ENCODE measurements at places on chromosomes 16 and 17. TPM values are rescaled to one million over a fixed set of nuclear protein-coding genes. Genes with fewer than 3 reads are reported as not detected.

Gene ZNF597
- total RNA-seq: 3.4 TPM

Gene SULT1A4
- 2.9 TPM for total RNA-seq

Gene MAPK7
- 72.8 TPM for total RNA-seq

Gene ATAD5
- total RNA-seq: 3.2 TPM

Gene CNTD1
- total RNA-seq: not detected

Gene HOXB3
- total RNA-seq: 11.3 TPM

Gene SOX9
- total RNA-seq: not detected

Gene PRR35
- not detected for total RNA-seq

Gene TMC5
- 2.7 TPM for total RNA-seq

Gene KRT17
- total RNA-seq: 12.6 TPM

Gene TBC1D3E
- not detected for total RNA-seq

GRCh38 chr17:49592263-49592662, 16.6 kb downstream of the NXPH3 start:
- no peak overlapping the region for H3K4me3 ChIP-seq
- H3K27ac ChIP-seq: no peak overlapping the region
- H3K27me3 ChIP-seq: no peaks in the 10 kb centered on the region
- no peak for DNase-seq
- H3K4me1 ChIP-seq: no peaks in the 10 kb centered on the region
- no peaks in the 10 kb centered on the region for H3K36me3 ChIP-seq

DNA sequence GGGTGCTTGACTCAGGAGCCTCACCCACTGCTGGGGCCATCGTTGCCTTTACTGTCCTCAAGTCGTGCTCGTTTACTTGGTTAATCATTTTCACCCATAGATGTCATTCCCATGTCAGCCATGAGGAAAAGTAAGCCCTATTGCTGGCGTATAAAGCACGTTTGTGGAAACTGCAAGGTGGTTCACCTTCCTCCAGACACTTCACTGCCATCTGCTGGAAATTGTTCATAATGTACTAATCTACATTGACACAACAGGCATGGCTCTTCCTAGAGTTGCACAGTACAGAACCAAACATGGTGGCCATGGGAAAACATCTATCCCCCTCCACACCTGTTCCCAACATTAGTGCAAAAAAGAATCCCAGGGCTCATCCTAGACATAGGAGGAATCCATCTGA, 116.6 kb downstream of the ZNF18 start:
- no peak overlapping the region for H3K27ac ChIP-seq
- H3K4me3 ChIP-seq: no peak overlapping the region
- H3K4me1 ChIP-seq: no peaks in the 10 kb centered on the region
- H3K27me3 ChIP-seq: no peaks in the 10 kb centered on the region
- DNase-seq: no peak

DNA sequence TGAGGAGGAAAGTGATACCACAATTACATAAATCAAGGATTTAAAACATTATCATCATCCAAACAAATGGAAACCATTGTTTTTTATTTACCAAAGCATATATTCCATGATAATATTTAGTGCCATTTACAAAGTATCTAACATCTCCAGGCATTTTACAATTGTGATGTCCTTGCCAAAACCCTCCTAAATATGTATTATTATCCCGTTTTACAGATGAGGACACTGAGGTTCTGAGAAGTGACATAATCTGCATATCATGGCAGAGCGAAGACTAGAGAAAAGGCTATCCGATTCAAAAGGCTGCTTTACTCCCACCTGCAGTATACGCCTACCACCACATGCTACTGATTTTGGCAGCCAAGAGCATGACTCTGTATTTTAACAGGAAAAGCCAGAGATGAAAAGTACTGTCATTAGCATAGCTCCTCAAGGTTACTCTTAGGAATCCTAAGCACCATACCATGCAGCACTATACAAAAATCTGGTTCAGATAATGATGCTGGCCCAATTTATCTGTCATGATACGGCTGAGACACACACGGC, 301.4 kb downstream of the CA10 start:
- H3K27ac ChIP-seq: no peak overlapping the region
- no peak overlapping the region for H3K4me3 ChIP-seq
- no peaks in the 10 kb centered on the region for H3K4me1 ChIP-seq
- no peaks in the 10 kb centered on the region for H3K36me3 ChIP-seq
- DNase-seq: no peak

DNA sequence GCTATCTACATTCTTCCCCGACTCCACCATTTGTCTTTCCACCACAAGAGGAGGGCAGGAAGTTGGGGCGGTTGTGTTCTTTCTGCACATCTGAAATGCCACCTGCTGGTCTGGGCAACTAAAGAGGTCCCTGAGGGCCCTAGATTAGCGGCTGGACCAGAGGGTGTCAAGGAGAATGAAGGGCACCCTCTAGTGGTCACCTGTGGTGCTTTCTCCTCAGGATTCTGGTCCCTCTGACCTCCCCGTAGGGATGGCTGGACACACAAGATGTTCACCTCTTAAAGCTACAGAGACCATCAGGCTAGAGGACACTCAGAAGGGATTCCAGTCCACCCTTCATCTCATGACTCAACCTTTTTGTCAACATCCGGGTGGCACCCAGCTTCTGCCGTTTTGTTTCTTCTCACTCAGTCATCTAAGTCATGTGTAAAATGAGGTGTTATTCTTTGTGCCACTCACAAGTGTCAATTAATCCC, 2.9 kb upstream of the SCIMP start:
- no peak for DNase-seq
- no peaks in the 10 kb centered on the region for H3K4me1 ChIP-seq
- H3K36me3 ChIP-seq: no peaks in the 10 kb centered on the region
- H3K4me3 ChIP-seq: no peak overlapping the region
- no peaks in the 10 kb centered on the region for H3K27me3 ChIP-seq

- H3K4me1 ChIP-seq: no peaks in the 10 kb centered on the region
- no peaks in the 10 kb centered on the region for H3K36me3 ChIP-seq
- H3K27me3 ChIP-seq: no peaks in the 10 kb centered on the region
- H3K27ac ChIP-seq: no peak overlapping the region
- DNase-seq: no peak
Measured at GRCh38 chr16:7650431-7650830, 317.8 kb downstream of the RBFOX1 start.

- DNase-seq: no peak
- H3K27ac ChIP-seq: no peak overlapping the region
- H3K36me3 ChIP-seq: no peaks in the 10 kb centered on the region
- no peak overlapping the region for H3K4me3 ChIP-seq
- H3K27me3 ChIP-seq: no peaks in the 10 kb centered on the region
Measured at GRCh38 chr17:41748275-41748674, 13.8 kb upstream of the HAP1 start.

- H3K27ac ChIP-seq: no peak overlapping the region
- H3K36me3 ChIP-seq: no peaks in the 10 kb centered on the region
- DNase-seq: no peak
- no peaks in the 10 kb centered on the region for H3K4me1 ChIP-seq
- no peak overlapping the region for H3K4me3 ChIP-seq
Measured at GRCh38 chr17:74190154-74190553, 13.3 kb upstream of the RPL38 start.

DNA sequence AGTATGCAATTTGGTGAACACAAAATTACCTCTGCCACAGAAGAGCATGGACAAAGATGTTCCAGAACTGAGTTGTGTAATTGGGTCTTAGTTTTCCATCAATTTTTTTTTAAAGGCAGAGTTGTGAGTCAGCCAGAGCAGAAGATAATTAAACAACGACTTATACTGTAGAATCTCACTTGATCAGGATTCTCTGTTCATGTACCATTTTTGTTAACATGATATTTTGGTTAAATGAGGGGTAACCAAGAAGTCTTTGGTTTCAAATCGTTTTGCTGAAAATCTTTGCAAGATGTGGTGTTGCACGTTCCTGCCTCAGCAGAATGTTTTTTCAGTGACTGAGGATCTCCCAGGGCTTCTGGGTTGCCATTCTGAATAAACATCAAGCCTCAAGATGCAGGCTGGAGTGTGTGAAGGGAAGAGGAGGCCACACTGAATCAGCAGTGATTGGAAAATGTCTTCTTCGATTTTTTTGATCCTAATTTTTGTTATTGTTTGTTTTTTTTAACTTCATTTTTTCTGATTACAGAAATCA, 232.6 kb upstream of the IRX3 start:
- no peaks in the 10 kb centered on the region for H3K36me3 ChIP-seq
- H3K27me3 ChIP-seq: no peaks in the 10 kb centered on the region
- DNase-seq: no peak
- no peak overlapping the region for H3K27ac ChIP-seq

DNA sequence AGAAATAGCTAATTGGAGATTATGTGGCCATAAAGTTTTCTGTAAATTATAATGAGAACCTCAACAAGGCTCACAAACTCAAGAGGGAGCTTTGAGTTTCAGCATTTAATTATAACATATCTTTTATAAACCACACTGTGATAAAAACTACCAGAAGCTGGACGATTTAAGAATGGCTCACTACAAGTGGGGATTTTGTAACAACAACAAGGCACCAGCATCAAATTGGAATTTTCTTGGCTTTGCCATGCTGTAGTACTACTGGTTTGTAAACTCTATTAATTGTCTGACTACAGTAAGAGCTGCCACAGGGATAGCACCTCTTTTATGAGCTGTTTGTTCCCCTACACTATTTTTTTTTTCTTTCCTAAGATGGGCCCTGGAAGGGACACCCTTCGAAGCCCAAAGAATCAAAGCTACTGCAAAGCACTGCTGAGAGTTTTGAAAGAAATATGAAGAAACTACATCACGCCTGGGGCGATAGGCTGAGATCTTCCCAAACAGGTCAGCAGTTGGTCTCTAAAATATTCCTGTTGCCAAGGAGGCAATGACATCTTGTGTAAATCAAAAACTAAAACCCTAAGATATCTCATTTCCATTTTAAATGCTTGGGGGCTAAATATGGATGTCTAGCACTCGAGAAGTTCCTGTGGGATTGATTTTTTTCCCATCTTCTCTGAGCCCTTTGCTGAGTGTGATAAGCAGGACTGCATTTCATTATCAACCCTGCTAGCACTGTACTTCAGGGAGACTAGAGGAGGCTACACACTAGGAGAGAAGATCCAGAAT, 40.9 kb downstream of the SKAP1 start:
- no peak overlapping the region for H3K27ac ChIP-seq
- no peak for DNase-seq
- H3K27me3 ChIP-seq: no peaks in the 10 kb centered on the region
- no peaks in the 10 kb centered on the region for H3K4me1 ChIP-seq
- no peaks in the 10 kb centered on the region for H3K36me3 ChIP-seq

DNA sequence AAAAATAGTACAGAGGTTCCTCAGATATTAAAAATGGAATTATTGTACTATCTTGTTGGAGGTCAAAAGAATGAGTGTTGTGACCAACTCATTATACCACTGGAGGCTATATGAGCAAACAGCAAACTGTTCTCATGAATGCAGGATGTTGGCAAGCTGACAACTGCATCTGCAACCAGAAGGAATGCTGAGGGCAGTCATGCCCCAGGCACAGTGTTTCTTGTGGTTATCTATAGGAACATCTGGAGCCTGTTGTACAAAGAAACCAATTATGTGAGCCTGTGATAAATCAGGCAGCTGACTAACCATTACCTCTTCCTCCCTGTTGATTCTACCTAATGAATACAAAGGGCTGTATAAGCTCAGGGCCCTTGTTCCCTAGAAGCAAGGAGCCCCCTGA, 2057.1 kb downstream of the TP53TG3F start:
- no peak overlapping the region for H3K27ac ChIP-seq
- no peaks in the 10 kb centered on the region for H3K36me3 ChIP-seq
- H3K27me3 ChIP-seq: no peaks in the 10 kb centered on the region
- no peak overlapping the region for H3K4me3 ChIP-seq
- DNase-seq: no peak

DNA sequence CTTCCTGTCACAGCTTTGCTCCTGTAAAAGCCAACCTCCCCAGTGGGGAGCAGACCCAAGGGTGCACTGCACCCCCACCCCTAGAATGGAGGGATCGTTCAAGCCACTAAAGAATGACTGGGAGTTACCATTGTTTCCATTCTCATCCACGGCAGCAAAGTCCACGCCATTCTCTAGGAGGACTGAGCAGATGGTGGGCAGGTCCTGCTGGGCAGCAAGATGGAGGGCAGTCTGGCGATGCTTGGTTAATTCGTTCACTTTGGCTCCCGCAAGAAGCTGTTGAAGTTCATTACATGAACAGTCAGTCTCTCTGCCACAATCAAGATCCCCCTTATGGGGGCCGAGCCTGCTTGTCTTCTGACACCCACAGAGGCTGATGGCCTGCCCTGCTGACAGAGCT, 30.8 kb downstream of the CYB5D2 start:
- no peaks in the 10 kb centered on the region for H3K36me3 ChIP-seq
- no peak overlapping the region for H3K4me3 ChIP-seq
- no peaks in the 10 kb centered on the region for H3K27me3 ChIP-seq
- no peaks in the 10 kb centered on the region for H3K4me1 ChIP-seq

- H3K36me3 ChIP-seq: no peaks in the 10 kb centered on the region
- H3K4me1 ChIP-seq: peaks cover 9% of the 10 kb centered on the region
- H3K27me3 ChIP-seq: no peaks in the 10 kb centered on the region
- DNase-seq: no peak
Measured at GRCh38 chr16:79250502-79251098, 349.9 kb downstream of the MAF start.

DNA sequence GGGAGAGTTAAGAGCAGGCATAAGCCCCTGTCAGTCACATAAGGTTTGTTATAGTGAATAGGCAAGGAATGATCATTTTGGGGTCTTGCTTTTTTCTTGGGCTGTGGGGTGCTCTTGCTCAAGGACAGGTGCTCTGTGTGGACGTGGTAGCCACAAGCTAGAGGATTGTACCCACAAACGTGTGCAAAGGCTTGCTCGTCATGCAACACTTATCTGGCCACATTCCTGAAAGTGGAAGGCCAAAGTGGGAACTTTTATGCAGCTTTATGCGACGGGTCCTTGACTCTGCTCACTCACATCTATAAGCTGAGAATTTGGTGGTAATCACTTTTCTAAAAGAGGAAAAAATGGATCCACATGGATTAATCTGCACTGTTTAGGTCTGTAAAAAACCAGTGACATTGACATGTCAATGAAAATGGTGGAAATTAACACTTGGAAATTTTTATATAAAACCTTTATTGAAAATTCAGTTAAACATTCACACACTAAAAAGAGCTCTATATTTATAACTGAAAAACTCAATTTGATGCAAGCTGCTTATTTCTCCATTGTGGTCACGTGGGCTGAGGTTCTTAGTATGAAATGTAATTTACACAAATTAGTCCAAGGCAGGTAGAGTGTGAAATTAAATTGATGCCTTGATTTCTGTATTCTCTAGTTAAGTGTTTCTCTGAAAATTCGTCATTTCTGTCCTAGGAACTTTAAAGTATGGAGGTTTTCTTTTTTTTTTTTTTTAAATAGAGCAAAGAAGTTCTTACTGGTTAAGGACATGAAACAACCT, 162.3 kb downstream of the MSI2 start:
- no peak overlapping the region for H3K4me3 ChIP-seq
- H3K4me1 ChIP-seq: no peaks in the 10 kb centered on the region
- no peak overlapping the region for H3K27ac ChIP-seq
- no peaks in the 10 kb centered on the region for H3K27me3 ChIP-seq

DNA sequence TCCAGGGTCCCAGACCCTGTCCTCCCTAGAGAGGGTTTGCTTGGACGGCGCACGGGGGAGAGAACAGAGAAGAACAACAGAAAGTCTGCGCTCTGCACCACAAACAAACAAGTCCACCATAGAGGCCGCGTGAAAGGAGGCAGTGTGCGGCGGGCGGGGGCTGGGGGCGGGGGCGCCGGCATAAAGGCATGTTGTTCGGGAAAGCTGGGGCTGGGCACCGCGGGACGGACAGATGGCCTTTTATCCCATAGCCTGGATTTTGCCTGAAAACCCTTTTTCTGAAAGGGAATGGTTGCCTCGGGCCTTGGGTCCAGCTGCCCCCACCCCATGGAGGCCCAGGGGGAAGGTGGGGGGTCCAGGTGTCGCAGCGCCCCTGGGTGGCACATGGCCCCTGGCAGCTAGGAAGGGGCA, 26.0 kb downstream of the FA2H start:
- no peaks in the 10 kb centered on the region for H3K36me3 ChIP-seq
- no peak overlapping the region for H3K4me3 ChIP-seq
- H3K27ac ChIP-seq: no peak overlapping the region

- H3K36me3 ChIP-seq: no peaks in the 10 kb centered on the region
- no peak overlapping the region for H3K27ac ChIP-seq
- no peak for DNase-seq
Measured at GRCh38 chr17:39872751-39873150, 4.7 kb downstream of the ZPBP2 start.
